ENCODE measurements at places on chromosomes 2 and 18.

DNA sequence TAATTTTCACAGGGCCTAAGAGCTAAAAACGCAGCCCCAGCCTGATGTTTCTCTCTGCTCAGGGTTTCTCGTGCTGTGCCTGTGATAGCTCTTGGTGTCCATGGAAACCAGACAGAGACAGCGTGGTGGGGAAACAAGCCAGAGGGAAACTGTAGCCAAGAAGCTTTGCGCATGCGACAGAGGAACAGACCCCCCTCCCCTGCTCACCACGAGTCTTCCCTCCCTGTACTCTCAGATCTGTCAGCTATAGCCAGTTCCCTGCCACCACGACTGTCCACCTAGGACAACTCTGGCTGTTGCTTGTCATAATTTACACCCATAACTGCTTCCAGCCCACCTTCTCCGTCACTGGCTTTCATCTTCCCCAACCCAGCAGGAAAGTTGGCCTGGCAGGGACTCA is 13.2 kb upstream of the DNAJC27 start:
- no peak for DNase-seq

- DNase-seq: no peak
Observed at GRCh38 chr18:60976976-60977375, 356.3 kb upstream of the CDH20 start.

- no peak for DNase-seq
Observed at GRCh38 chr2:127320067-127320466, 26.1 kb upstream of the ERCC3 start.

GRCh38 chr2:164705412-164706167 is 84.3 kb upstream of the GRB14 start:
- DNase-seq: no peak

- no peak for DNase-seq
Observed at GRCh38 chr18:44678725-44679055, 2.0 kb upstream of the SETBP1 start.

DNA sequence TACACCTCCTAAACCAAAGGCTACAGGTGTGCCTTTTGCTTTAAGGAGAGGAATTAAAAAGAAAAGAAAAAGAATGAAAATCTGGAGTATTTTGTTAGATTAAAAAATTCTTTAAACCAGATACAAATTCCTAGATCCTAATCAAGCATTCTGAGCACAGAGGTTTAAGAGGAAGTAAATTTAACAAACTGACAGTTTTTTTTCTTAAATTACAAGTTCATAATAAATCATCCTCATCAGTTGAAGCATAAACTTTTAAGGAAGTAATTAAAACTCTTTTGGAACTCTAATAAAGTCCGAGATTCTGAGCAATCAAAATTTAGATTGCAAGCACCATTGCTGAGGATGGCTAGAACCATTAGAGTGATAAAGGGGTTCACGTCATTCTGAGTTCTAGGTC is 75.1 kb downstream of the POLE4 start:
- DNase-seq: no peak

DNA sequence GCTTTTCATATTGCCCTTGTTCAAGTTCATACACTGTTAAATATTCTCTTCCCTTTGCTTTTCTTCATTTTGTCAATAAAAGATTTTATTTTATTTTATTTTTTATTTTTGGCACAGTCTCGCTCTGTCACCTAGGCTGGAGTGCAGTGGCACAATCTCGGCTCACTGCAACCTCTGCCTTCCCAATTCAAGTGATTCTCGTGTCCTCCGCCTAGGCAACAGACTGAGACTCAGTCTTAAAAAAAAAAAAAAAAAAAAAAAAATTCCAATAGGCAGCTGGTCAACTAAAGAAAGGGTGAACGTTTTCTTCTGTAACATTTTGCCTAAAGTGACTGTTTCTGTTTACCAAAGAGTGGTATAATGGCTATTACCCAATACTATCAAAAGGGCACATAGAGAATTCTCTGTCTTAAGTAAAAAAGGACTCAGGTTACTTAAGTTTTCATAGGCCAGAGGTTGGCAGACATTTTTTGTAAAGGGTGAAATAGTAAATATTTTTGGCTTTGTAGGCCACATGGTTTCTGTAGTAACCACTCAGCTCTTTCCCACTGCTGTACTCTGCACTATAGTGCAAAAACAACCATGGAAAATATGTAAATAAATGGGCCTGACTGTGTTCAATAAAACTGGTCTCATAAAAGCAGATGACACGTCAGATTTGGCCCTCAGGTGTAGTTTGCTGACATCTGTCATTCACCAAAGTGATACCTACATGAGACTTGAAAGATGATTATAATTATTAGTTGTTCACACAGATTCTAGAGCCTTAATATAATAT is 113.4 kb downstream of the MIB1 start:
- no peak for DNase-seq

- DNase-seq: no peak
Observed at GRCh38 chr2:132462236-132462635, 45.6 kb downstream of the GPR39 start.

- DNase-seq: no peak
Observed at GRCh38 chr2:227623226-227623625, 5.9 kb downstream of the SCYGR4 start.

- no peak for DNase-seq
Observed at GRCh38 chr2:56121995-56122394, 61.8 kb upstream of the CCDC85A start.

- no peak for DNase-seq
Observed at GRCh38 chr2:216316743-216317142, 55.5 kb downstream of the MARCHF4 start.

GRCh38 chr2:210539578-210540416 is 16.6 kb upstream of the CPS1 start:
- no peak for DNase-seq

GRCh38 chr2:75311521-75311920 is 112.2 kb upstream of the TACR1 start:
- no peak for DNase-seq

DNA sequence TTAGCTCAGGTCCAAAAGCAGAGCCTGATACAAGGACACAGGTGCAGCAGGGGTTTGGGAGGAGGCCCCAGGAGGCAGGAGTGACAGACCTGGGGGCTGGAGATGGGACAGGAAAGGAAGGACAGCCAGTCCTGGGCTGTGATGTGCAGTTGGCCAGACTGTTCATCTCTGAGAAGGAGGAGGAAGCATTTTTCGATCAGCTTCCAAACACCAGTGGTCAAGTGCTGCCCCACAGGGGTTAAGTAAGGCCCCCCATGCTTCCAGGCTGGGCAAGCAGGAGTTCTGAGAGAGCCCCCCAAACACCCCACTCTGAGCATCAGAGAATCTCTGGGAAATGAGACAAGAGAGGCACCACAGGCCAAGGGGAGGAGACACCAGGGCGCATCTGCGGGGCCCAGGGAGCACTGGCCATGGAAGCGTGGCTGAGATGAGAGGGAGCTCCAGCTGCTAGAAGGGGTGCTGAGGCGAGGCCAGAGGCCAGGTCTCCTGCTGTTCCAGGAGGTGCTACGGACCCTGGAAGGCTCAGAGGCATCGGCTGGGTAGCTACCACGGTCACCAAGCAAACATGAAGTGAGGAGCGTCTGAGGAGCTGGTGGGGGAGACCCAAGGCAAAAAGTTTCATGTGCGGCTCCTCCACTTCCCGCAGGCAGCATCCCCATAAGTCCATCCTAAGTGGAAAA is 5.6 kb upstream of the HDAC4 start:
- DNase-seq: no peak

GRCh38 chr2:101517758-101518271 is 42.9 kb upstream of the RFX8 start:
- no peak for DNase-seq

- DNase-seq: peak; percentile 49
Observed at GRCh38 chr18:23871410-23871809, 143.1 kb upstream of the TTC39C start.

GRCh38 chr2:238714038-238714528 is 133.8 kb upstream of the TWIST2 start:
- DNase-seq: no peak

DNA sequence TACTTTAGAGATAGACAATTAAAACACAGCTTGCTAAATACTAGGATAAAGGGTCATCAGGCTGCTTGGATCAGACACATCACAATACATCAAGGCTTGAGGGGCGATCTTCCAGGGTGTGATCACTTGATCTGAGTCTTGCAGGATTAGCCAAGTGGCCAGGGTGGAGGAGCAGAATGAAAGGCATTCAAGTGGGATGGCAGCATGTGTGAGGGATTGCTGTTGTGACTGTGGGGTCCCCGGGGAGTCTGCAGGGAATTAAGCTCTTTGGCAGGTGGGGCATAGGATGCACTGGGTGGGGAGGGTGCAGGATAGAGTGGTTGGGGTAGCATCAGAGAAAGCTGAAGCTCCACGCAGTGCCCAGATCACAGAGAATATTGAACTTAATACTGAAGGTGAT is 58.0 kb upstream of the TMEM163 start:
- DNase-seq: no peak

- DNase-seq: peak; percentile 51
Observed at GRCh38 chr2:30239308-30239985, 8.1 kb downstream of the LBH start.

- DNase-seq: no peak
Observed at GRCh38 chr2:197234671-197235191, 75.8 kb downstream of the ANKRD44 start.

DNA sequence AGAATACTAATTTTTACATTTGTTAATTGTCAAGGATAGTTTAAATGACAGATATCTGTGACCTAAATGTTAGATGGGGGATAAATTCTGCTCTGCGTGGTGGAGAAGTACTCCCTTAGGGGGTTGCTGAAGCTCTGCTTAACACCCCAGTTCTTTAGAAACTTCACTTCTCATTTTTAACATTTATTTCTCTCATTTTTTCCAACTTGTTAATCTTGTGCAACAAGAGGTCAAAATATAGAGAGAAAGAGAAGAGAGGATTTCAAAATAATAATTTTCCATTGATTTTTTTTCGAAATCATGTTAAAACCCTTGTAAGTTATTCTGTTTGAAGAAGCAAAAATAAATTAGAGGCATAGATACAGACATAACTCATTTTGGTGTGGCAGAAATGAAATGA is 61.3 kb upstream of the SLC8A1 start:
- DNase-seq: no peak

DNA sequence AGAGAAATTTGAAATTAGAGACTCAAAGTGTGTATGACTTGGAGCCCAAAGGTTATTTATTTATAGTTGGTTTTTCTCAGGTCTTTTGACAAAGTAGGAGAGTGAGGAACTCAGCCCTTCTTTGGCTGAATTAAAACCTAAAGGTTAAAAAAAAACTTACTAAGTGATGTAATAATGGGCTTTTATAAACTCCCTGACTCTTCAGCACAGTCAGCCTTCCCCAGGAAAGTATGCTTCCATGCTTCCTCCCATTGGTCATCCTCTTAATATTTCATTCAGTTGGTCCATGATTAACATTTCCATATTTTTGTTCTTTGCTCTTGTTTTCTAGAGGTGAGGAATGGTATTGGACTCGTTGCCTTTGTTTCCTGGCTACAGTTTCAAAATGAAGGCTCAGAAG is 7.2 kb downstream of the ARPC2 start:
- no peak for DNase-seq

DNA sequence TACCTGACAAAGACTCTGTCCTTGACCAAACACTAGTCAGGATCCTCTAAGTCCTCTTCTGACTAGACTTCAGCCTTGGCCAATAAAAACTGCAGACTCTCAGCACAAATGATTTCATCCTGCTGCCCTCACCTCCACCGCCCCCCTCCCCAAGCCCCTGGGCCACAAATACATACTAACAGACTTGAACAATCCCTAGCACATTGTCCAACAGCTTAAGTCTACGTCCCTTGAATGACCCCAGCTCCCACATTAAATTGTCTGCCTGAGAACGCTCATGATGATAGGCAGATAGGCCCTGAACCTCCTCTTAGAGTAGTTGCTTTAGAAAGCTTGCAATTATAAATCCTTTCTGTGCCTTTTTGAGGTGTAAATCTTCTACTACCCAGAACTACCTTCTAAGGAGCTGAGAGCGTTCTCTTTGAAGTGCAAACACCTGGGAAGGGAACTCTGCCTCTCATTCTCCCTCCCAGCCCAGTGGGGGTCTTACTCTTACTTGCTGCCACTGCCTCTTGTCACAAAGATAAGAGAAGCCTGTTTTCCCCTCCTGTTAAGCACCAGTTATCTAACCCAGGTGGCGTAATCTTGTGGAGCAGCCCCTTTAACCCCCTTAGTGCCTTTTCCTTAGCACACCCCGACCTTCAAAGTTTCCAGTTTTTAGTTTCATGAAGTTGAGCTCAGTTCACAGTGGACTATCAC is 1225.6 kb downstream of the LRP1B start:
- no peak for DNase-seq

DNA sequence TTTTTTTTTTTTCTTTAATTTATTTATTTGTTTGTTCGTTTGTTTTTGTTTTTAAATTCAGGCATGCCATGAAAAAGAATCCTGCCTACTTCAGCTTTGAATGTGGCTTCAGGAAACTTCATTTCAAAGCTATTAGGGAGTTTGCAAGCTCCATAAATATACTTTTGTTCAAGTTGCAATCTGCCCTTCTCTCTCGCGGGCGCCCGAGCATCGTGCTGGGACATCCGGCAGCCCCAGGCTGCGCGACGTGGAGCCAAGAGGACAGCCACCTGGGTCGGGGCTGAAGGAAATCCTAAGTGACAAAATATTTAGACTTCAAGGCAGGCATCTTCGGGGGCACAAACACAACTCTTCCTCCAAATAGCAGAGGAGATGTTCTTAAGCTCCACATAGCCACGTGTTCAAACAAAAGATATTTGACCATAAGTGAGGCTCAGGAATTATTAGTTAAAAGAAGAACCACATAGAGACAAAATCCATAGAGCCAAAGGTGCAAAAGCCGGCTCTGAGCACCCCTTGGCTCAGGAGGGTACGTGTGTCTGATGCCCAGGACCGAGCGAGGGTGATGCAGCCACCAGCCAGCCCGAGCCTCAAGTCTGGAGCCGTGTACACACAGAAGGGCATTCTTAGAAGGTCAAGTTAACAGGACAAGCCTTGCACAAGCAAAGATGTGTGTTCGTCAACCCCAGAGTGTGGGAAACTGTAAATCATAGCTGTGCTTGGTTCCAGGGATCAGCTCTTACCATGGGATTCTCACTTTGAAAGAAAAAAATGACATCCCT is 256.5 kb upstream of the SALL3 start:
- DNase-seq: no peak

DNA sequence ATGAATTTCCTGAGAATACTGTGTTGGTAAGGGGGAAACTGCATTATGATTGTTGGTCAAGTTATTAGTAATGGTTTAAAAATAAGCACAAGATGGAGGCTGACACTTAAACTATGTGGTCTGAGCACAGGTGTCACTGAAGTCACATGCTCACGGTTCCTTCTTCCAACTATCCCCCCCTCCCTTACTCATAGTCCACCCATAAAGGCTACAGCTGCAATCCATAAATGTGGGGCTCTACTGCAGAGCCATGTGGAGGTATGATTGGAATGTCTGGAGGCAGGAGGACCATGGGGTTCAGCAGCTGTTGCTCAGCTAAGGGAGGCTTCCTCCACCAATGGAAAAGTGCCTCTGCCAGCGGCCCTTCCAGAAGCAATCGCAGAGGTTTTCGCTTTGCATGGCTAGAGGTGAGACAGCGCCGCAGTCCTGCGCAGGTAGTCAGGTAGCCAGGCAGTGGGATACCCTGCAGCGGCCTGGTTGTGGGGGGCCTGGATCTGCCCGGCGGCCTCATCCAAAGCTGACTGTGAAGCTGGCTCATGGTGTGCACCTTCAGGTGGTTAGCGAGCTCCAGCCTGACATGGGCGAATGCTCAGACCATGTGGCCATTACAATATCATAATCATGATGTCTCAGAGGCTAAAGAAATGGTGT is 249.6 kb downstream of the DCDC2C start:
- DNase-seq: no peak

- DNase-seq: no peak
Observed at GRCh38 chr18:48555465-48555995, 16.7 kb downstream of the CTIF start.

- no peak for DNase-seq
Observed at GRCh38 chr2:109081374-109081773, 47.6 kb upstream of the SH3RF3 start.
